RPMI7951 (cell line): ENCODE measurements at places on chromosomes 4 and X.
A peak's percentile ranks its signal among the peaks of the same experiment; 100 is the strongest.

GRCh38 chr4:61251129-61251528 lies 51.0 kb downstream of the ADGRL3 start:
- DNase-seq: no peak

DNA sequence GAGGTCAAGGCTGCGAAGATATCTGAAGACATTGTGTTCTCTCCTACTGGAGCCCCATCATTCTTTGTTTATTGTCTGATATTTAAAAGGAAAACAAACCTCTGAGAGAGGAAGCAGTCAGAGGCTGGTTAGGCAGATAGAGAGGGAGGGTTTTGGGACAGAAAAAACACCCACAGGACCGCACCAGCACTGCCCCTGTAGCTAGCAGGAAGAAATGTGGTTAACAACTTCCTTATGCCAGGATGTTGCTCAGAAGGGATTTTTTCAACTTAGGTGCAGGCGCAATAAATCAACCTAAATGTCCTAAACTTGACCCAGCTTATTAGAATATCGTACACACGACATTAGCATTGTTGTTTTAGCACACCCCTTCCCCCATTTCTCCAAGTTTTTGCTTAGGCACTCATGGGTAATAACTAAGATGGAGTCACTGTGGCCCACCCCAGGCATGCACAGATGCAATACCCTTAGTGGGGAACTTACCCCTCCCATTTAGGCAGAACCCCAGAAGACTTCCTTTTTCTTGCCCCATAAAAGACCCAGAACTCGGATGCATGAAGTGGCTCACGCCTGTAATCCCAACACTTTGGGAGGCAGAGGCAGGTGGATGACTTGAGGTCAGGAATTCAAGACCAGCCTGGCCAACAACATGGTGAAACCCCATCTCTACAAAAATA lies 2.8 kb upstream of the ZNF718 start:
- no peak for DNase-seq

- no peak for DNase-seq
Observed at GRCh38 chr4:87019898-87020297, 85.1 kb downstream of the AFF1 start.

- DNase-seq: peak; percentile 5
Observed at GRCh38 chr4:18844726-18845125, 823.2 kb upstream of the LCORL start.

DNA sequence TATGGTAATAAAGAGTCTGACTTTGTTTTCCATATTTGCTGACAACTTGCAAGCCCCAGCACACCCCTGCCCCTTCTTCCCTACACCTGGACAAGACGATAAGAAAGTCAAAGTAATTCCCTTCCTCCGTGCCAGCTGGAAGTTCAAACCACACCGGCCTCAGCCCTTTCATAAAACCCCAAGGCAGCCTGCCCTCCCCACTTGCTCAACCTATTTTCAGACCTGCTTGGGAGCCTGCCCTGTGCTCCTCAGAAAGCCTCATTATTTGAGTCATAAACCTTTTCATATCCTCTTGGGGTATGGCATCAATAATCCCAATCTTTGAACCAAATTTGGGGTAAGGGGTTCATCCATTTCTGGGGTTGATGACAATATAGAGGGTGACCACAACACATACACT lies 29.5 kb downstream of the NIPAL1 start:
- no peak for DNase-seq

DNA sequence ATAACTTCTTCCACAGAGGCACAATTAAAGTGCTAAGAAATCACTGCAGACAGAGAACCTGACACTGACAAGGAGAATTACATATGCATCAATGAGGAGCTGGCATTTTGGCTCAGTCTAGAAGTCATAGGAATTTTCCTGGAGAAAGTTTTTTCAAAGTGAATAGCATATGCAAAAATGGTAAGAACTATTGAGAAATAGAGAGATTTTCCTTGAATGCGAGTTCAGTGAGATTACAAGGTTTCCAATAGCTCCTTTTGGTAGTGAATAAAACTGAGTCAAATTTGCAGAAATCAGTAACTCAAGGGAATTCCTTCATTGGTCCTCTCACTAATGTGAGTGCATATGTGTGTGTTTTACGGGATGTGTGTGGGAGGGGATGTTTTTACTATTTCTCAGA lies 557.5 kb downstream of the PPARGC1A start:
- DNase-seq: no peak

- DNase-seq: peak; percentile 80
Observed at GRCh38 chrX:44072631-44073030, 99.4 kb upstream of the NDP start.

- no peak for DNase-seq
Observed at GRCh38 chr4:3867403-3868100, 101.4 kb downstream of the ADRA2C start.

- peak; percentile 53 for DNase-seq
Observed at GRCh38 chr4:150722908-150723362, 141.0 kb downstream of the MAB21L2 start.

DNA sequence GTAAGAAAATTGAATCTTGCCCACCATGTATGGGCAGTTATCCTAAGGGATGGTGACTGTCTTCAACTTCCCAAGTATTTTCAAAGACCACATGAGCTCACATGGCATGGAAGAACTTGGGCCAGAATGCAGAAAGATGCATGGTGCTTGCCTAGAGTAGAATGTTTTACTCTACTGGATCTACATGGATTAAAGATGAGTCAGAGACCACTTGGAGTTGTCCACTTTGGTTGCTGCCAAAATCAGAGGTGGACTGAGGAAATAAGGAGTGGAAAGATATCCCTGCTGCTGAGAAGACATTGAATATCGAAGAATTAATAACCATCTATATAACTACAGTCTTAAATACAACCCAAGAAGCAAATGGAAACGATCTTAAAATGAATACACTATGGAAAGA lies 498.1 kb downstream of the NLGN4X start:
- DNase-seq: peak; percentile 60

DNA sequence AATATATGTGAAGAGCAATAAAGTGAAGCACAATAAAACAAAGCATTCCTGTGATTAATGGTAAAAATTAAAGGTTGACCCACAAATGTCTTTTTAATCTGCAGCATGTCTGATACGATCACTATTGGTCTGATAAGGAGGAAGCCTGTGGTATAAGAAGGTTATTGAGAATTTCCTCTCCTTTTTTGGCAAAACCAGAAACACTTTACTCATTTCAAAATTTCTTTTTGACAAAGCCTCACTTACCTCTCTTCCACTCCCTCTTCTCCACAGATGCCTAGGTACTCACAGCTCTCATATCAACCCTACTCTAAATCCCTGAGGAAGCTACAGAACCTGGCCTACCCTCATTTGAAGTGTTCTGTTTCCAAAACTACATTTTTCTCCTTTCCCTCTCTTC lies 56.1 kb downstream of the TSPAN5 start:
- no peak for DNase-seq

- no peak for DNase-seq
Observed at GRCh38 chr4:165874791-165875371, 1.8 kb downstream of the TLL1 start.

DNA sequence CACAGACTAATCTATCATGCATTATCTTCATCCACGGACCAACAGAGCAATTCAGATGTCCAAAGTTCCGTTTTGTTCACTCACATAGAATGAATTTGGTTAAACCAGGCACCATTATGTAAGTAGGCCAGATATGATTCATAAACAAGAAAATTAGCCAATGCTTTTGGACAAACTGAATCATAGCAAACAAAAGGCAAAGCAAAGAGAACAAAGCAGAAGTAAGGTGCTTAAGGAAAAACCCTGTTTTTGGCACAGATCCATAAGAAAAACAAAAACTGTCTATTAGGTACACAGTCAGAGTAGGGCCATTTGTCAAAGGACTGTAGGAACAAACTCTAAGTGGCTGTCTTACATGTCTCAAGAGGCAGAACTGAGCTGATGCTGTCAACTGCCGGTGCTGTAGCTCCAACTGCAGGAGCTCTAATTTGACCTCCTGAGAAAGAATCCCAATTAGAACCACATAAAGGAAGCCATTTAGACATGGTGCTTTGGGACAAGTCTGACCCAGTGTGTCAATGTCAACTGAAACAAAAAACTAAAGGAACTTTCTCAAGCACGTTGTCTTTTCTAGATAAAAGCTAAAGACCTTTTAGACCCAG lies 146.7 kb downstream of the COL25A1 start:
- no peak for DNase-seq

DNA sequence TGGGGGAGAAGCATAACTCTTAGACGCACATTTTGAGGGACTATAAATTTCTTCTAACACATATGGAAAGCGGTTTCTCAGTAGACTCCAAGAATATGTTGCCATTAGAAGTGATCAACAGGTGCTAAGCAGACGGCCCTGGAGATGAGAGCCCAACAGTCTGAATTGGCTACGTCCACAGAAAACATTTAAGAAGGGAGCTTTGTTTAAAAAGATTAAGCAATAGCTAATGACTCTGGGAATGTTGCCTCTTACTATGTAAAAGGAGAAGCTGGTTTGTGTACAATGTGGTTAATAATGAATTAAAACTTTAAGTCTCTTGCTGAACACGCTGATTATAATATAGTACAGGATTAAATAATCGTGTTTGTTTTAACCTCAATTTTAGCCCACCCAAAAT lies 399.5 kb downstream of the SMARCA1 start:
- no peak for DNase-seq

DNA sequence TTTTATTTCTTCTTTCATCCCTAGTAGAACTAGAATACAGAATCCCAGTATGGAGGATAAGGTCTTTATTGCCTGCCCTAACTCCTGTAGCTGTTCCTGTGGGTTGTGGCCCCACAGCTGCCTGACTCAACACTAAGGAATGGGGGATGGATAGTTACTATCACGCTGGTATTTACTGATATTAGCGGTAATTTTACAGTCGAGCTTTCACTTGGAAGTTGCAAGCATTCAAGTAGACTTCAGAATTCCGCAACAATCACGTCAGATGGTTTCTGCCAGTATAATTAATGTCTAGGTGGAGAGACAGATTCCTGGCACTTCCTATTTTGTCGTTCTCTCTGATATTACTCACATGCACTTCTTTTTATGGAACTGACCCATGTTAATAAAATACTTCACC lies 489.8 kb downstream of the PABPC4L start:
- peak; percentile 21 for DNase-seq

- no peak for DNase-seq
Observed at GRCh38 chrX:117854806-117855205, 261.8 kb downstream of the KLHL13 start.

- DNase-seq: no peak
Observed at GRCh38 chr4:106038012-106038411, 142.7 kb downstream of the NPNT start.

DNA sequence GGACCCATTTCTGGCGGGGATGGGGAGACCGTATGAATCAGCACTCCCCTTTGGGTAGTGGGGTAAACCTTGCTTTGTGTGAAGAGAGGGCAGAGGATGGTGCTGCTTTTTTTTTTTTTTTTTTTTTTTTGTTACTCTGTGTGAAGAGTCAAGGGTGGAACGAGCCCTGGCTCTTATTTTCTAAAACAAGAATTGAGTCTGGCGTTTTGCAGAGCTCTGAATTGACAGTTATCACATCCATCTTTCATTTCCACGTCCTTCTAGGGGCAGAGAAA lies 1.2 kb downstream of the SLAIN2 start:
- DNase-seq: no peak
